Urinary bladder (tissue), 4 donors: ENCODE measurements at places on chromosomes 5 and 9. TPM values are rescaled to one million over a fixed set of nuclear protein-coding genes. Genes with fewer than 3 reads are reported as not detected.

DNA sequence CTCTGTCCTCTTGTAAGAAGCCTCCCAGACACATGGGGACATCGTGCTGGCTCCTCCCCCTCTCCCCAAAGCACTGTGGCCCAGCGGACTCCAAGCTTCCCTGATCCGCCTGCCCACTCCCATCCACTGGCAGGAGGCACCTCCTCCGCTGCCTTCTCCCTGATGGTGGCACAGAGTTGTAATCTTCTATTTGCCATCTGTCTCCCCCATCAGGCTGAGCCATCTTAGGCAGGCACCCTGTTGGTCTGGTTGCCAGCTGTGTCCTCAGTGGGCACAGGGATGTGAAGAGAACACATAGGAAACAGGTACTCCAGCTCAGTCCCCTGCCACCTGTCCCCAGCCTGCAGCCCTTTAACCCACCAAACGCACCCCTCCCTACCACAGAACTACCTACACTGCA is 5.4 kb upstream of the ZDHHC12 start:
- no peak for DNase-seq

DNA sequence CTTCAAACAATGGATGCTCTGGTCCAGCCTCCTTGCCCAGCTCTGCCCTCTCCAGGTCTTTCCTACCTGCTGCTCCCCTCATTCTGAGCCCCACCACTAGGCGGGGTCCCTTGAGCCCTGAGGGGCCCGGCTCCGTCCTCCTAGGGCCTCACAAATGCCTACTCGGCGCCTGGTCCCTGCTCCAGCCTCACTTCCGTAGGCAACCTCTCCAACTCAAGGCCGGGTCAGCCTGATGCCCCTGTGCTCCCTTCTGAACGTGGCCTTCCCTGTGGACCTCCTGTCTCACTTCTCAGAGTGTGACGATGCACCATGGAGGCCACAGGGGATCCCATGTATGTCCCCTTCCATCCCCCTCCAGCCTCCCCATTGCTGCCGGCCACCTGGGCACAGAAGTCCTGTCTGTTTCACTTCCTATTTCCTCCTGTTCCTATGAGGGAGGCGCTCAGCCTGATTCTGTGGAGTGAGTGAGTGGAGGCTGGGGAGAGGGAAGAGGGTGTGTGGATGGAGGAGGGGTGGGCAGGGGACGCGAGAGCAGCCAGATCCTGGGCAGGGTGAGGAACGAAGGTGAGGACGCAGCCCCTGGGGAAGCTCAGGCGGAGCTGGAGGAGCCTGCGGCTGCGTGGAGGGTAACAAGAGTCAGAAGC is 127.2 kb upstream of the FAM120A start:
- no peak for DNase-seq

- no peak for DNase-seq
Observed at GRCh38 chr9:6072865-6073264, 57.4 kb upstream of the RANBP6 start.

GRCh38 chr5:62231576-62231975 is 74.4 kb upstream of the KIF2A start:
- DNase-seq = no peak

DNA sequence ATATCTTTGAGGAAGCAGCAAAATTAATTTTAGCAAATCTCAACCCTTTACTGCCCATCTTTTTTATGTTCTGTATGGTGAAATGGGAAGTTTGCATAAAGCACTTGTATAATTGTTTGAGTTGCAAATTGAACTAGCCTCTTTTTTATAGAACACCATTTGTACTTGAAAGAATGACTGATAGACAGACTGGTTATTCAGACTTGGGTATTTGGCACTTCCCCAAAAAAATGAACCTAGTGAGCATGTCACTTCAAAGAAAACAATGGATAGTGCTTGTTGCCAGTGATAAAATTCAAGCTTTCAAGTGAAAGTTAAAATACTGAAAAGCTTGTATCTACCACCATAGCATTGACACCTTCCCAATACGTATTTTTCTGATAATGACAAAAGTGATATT is 115.8 kb downstream of the ERCC6L2 start:
- no peak for DNase-seq

GRCh38 chr9:71830929-71831328 is 62.6 kb upstream of the CEMIP2 start:
- DNase-seq = no peak

GRCh38 chr9:123475407-123475806 is 119.4 kb downstream of the CRB2 start:
- no peak for DNase-seq

- no peak for DNase-seq
Observed at GRCh38 chr5:129991780-129992179, 87.5 kb downstream of the CHSY3 start.

The SEMA4D gene
- 14.0 TPM for total RNA-seq

The CEP120 gene
- 39.5 TPM for total RNA-seq
